Immature natural killer cell (primary cell): ENCODE measurements at places on chromosomes 12 and 14.

- peaks cover 24% of the 10 kb centered on the region for H3K36me3 ChIP-seq
- H3K4me3 ChIP-seq: no peak overlapping the region
- no peak for DNase-seq
- no peak overlapping the region for H3K27ac ChIP-seq
- peaks cover 2% of the 10 kb centered on the region for H3K27me3 ChIP-seq
- H3K4me1 ChIP-seq: no peaks in the 10 kb centered on the region
Measured at GRCh38 chr12:131794061-131794460, 34.1 kb upstream of the MMP17 start.

- H3K36me3 ChIP-seq: no peaks in the 10 kb centered on the region
- H3K4me1 ChIP-seq: no peaks in the 10 kb centered on the region
- DNase-seq: no peak
- H3K27me3 ChIP-seq: no peaks in the 10 kb centered on the region
- no peak overlapping the region for H3K4me3 ChIP-seq
Measured at GRCh38 chr12:128069359-128069997, 197.5 kb upstream of the TMEM132C start.

DNA sequence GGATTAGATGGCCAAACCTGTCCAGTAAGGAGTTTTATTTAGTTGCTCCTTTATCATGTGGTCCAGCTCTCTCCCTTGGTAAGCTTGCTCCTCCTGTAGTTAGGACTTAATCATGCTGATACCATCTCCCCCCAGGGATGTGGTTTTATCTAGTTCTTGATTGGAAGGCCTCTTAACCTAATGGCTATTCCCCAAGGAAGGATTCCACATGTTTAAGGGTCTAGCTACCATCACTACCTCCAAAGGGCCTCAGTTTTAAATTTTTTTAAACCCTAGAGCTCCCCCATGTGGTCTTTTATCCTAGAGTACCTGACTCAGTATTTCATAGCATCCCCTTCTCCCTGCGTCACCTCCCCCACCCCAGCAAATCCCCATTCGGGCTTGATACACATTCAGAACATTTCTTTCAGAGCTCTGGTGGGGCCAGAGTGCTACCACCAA lies 22.5 kb downstream of the MAP3K12 start:
- peaks cover 12% of the 10 kb centered on the region for H3K36me3 ChIP-seq
- peaks cover 58% of the 10 kb centered on the region for H3K4me1 ChIP-seq

GRCh38 chr12:109428037-109428629 lies 49.0 kb downstream of the KCTD10 start:
- H3K27ac ChIP-seq: no peak overlapping the region
- peaks cover 2% of the 10 kb centered on the region for H3K27me3 ChIP-seq
- H3K36me3 ChIP-seq: no peaks in the 10 kb centered on the region
- H3K4me1 ChIP-seq: peaks cover 8% of the 10 kb centered on the region
- DNase-seq: peak; percentile 75
- H3K4me3 ChIP-seq: no peak overlapping the region

- no peak overlapping the region for H3K27ac ChIP-seq
- H3K27me3 ChIP-seq: no peaks in the 10 kb centered on the region
- no peaks in the 10 kb centered on the region for H3K36me3 ChIP-seq
- peaks cover 6% of the 10 kb centered on the region for H3K4me1 ChIP-seq
Measured at GRCh38 chr14:81122326-81122725, 98.4 kb downstream of the GTF2A1 start.

DNA sequence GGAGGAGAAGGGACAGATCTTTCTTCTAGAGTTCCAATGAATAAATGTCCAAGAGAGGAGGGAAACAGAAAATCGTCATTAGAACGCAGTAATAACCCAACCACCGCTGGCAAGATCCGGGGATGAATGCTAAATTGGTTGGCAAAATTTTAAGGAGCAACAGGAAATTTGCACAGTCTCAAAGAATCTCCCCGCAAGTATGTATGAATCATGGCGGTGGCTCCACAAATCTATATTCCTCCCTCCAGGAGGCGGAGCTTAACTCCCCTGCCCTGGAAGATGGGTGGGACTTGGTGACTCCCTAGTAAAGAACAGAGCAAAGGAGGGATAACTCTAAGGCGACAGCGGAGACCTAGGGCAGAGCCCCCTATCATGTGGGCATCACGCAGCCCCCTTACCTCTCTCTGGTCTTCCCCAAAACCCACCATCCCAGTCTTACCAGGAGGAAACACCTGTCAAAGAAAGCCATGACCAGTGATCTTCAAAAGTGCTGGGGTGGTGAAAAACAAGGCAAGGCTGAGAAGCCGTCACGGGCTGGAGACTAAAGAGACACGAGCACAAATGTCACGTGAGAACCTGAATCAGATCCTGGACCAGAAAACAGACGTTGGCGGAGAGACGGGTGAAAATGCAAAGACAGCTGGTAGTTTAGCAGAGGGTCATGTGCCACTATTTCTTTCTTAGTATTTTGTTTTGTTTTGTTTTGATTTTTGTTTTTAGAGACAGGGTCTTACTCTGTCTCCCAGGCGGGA lies 125.8 kb downstream of the NCOR2 start:
- H3K36me3 ChIP-seq: peaks cover 34% of the 10 kb centered on the region
- H3K4me3 ChIP-seq: no peak overlapping the region

- no peak overlapping the region for H3K4me3 ChIP-seq
- H3K27ac ChIP-seq: no peak overlapping the region
- no peaks in the 10 kb centered on the region for H3K36me3 ChIP-seq
- no peaks in the 10 kb centered on the region for H3K4me1 ChIP-seq
Measured at GRCh38 chr14:26400373-26400772, 197.5 kb downstream of the NOVA1 start.

DNA sequence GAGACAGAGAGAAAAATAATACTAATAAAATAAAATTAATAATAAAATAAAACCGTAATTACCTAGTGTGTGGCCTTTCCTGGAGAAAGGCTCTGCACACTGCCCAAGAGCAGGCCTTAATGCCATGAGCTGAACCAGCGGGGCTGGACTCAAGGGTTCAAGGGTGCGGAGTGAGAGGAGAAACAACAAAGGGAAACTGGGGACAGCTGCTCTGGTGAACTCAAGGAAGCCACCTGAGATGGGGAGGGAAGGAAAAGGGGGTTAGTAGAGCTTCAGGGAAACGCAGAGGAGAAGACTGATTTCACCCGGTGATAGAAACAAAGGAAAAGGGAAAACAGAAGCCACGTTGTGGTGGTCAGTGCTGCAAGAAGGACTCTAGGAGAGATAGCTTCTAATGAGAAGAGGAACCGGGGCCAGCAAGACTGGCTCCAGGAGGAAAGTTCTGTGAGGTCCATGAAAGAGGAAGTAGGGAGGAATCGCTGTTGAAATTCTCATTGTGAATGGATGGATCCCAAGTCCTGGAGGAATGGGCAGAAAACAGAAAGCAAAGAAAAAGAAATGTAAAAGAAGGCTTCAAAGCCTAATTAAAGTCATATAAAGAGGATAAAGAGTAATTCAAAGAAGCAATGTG lies 48.3 kb upstream of the BCL2L14 start:
- H3K27ac ChIP-seq: no peak overlapping the region
- no peak overlapping the region for H3K4me3 ChIP-seq
- H3K36me3 ChIP-seq: peaks cover 8% of the 10 kb centered on the region
- peaks cover 12% of the 10 kb centered on the region for H3K4me1 ChIP-seq
- H3K27me3 ChIP-seq: peaks cover 20% of the 10 kb centered on the region
- DNase-seq: no peak

- no peak for DNase-seq
- peaks cover 28% of the 10 kb centered on the region for H3K4me1 ChIP-seq
- H3K36me3 ChIP-seq: no peaks in the 10 kb centered on the region
- no peak overlapping the region for H3K4me3 ChIP-seq
- no peak overlapping the region for H3K27ac ChIP-seq
Measured at GRCh38 chr12:47312147-47312546, 232.4 kb upstream of the AMIGO2 start.

GRCh38 chr12:2970744-2971143 lies 11.5 kb downstream of the TEAD4 start:
- H3K36me3 ChIP-seq: no peaks in the 10 kb centered on the region
- no peak for DNase-seq
- H3K4me1 ChIP-seq: no peaks in the 10 kb centered on the region
- peaks cover 2% of the 10 kb centered on the region for H3K27me3 ChIP-seq

DNA sequence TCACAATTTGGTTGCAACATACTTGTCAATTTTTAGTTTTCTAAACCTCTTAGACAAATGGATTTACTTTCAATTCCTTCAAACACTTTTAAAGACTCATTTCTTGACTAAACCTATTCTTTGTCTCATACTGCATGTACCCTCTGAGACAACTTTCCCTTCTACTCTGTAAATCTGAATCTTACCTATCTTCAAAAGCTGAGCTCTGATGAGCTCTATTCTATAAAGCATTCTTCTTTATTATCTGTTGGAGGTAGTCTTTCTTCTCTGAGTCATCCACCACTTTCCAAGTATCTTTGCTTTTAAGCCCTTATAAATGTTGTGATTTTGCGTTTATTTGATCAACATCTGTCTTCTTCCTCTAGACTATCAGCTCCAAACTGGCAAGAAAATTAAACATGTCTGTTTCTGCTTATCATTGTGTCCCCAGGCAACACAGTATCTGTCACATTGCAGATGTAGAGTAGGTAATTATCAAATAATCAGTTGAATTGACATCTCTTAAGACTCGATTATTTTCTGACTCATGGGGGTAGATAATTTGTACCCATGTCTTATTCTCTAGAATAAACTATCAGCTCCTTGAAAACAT lies 265.6 kb upstream of the FAR2 start:
- no peaks in the 10 kb centered on the region for H3K4me1 ChIP-seq
- H3K4me3 ChIP-seq: no peak overlapping the region
- no peaks in the 10 kb centered on the region for H3K36me3 ChIP-seq

DNA sequence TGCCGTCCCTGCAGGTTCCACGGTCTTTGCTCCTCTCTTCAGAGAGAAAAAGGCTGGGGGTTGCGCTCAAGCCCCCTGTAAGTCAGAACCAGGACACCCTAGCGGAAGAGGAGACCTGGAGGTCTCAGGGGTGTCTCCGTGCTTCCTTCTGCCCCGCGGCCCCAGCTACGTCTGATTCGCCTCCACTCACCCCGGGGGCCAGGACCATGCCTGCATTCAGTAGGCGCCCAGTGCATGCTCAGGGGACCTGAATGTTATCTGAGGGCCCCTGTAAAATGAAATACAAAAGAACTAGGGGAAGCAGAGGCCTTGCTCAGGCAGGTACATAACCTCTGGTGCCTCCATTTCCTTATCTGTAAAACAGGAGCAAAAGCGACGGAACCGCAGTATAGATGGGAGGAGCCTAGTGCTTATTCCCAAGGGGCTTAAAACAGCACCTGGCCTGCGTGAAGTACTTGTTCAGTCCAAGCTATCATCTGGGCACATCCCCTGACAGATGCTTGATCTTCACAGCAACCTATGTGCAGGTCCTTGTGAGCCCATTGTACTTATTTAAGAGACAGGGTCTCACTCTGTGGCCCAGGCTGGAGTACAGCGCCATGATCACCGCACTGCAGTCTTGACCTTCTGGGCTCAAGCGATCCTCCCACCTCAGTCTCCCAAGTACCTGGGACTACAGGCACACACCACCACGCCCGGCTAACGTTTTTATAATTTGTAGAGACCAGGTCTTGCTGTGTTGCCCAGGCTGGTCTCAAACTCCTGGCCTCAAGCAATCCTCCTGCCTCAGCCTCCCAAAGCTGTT lies 110.3 kb upstream of the NCOR2 start:
- no peak overlapping the region for H3K27ac ChIP-seq
- no peaks in the 10 kb centered on the region for H3K4me1 ChIP-seq
- no peaks in the 10 kb centered on the region for H3K36me3 ChIP-seq
- no peak for DNase-seq

DNA sequence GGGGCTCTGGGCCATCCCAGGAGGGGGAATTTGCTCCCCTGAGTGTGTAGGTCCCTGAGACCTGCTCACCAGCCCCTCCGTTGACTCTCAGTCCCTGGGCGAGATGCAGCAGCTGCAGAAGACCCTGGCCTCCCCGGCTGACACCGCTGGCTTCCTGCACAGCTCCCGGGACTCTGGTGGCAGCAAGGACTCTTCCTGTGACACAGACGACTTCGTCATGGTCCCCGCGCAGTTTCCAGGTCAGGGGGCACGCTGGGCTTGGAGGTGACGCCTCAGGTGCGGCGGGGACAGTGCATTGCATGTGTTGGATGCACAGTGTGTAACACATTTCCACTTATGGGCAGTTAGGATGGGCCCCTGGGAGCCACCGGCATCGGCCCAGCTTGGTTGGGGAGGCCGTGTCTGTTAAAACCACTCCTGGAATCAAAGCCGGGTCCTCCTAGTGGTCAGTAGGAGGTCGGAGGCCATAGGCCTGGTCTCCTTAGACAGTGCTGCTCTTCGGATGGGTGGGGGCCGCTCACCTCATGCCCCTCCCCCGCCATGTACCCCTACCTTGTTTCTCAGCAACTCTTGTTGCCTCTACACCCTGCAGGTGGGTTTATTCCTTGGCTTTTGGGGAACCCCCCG lies 17.1 kb upstream of the PUS1 start:
- peaks cover 7% of the 10 kb centered on the region for H3K27me3 ChIP-seq
- no peak overlapping the region for H3K27ac ChIP-seq
- H3K36me3 ChIP-seq: no peaks in the 10 kb centered on the region
- H3K4me1 ChIP-seq: no peaks in the 10 kb centered on the region

GRCh38 chr12:30806989-30807694 lies 52.4 kb upstream of the CAPRIN2 start:
- H3K4me3 ChIP-seq: no peak overlapping the region
- no peak overlapping the region for H3K27ac ChIP-seq
- H3K36me3 ChIP-seq: peaks cover 4% of the 10 kb centered on the region
- H3K4me1 ChIP-seq: no peaks in the 10 kb centered on the region
- DNase-seq: peak; percentile 39

DNA sequence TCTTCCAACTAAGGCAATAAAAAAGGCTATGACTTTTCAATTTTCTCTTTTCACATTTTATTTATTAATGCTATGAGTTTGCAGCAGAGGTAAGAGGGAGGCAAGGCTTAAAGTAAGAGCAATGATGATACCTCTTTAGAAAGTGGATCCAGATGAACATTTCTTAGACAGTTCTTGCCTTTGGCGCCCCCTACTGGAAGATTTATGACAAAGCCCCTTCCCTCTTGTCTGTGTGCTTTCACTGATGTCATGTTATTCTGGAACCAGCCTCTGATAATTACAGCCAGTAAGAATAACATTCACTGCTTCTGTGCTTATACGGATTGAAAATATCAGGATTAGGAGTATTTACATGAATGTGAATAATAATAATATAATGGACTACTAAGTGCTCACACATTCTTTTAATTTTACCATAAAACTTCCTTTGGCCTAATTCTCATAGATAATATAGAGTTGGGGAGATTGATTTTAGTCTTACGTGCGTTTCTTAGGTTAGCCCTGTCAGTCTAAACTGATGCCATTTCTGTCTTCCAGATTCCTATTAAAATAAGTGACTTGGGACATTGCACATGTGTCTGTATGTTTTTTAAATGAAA lies 1929.9 kb upstream of the SEL1L start:
- no peak overlapping the region for H3K4me3 ChIP-seq
- H3K36me3 ChIP-seq: no peaks in the 10 kb centered on the region
- H3K27me3 ChIP-seq: peaks cover 2% of the 10 kb centered on the region
- DNase-seq: no peak
- no peaks in the 10 kb centered on the region for H3K4me1 ChIP-seq
- no peak overlapping the region for H3K27ac ChIP-seq

GRCh38 chr12:4450551-4451112 lies 5.0 kb upstream of the FGF6 start:
- no peak overlapping the region for H3K27ac ChIP-seq
- no peaks in the 10 kb centered on the region for H3K4me1 ChIP-seq
- DNase-seq: no peak
- H3K36me3 ChIP-seq: no peaks in the 10 kb centered on the region
- no peak overlapping the region for H3K4me3 ChIP-seq
